ENCODE measurements at places on chromosomes 3 and 15.

GRCh38 chr3:139468399-139468798, 7.9 kb downstream of the RBP2 start:
- no peak for DNase-seq

- no peak for DNase-seq
Measured at GRCh38 chr3:109923431-109923830, 586.1 kb upstream of the DPPA4 start.

DNA sequence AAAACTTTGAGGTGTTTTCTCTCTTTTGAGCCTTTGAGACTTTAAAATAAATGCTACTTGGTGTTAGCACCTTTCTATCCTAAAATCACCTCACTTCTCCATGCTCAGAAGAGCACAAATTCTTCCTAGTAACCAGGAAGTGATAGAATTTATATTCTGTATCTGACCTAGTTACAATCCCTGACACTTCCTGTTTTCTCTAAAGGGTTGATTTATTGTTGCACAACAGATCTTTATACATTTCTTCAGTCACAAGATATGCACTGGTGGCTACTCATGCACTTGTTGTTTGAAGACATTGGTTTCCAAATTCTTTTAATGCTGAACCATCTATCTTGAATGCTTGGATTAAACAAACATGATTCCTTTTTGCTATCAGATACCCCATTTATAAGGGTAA, 47.2 kb upstream of the CNTN3 start:
- no peak for DNase-seq

GRCh38 chr3:98711426-98711825, 51.7 kb upstream of the ST3GAL6 start:
- DNase-seq = no peak

GRCh38 chr3:108013141-108014055, 77.4 kb downstream of the CD47 start:
- no peak for DNase-seq

GRCh38 chr3:163951397-163951987, 1126.8 kb downstream of the SI start:
- peak; percentile 3 for DNase-seq

DNA sequence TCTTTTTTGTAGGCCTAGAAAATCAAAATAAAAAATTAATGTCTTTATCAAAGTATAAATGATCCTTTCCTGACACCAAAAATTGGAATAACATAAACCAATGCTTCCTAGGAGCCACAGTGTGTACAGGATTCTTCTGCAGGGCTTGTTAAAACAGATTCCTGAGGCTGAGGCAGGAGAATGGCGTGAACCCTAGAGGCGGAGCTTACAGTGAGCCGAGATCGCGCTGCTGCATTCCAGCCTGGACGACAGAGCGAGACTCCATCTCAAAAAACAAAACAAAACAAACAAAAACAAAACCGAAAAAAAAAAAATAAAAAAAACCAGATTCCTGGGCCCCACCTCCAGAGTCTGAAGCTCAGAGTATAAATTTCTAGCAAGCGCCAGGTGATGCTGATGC, 78.0 kb downstream of the PEX5L start:
- no peak for DNase-seq

DNA sequence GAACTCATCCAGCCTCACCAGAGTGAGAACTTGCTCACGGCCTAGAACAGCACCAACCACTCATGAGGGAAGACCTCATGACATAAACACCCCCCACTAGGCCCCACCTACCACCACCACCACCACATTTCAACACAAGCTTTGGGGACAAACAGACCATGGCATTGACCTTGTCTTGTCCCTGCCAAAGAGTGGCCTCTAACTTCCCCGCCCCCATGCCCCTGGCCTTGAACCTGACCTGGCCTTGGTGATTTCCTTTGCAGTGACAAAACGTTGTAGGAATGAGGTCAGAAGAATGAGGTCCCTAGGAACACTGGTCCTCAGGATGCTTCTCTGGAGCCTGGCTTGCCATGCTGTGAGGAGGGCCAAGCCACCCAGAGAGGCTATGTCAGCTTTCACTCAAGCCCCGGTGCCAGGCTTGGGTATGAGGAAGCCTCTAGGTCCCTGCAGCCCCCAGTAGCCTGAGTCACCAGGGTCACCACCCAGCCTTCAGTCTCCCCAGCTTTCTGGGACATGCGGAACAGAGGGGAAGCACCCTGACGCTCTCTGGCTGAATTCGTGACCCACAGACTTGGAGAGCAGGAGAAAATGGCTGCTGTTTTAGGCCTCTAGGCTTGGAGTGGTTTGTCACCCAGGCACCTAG, 57.9 kb downstream of the TPRA1 start:
- DNase-seq = no peak

DNA sequence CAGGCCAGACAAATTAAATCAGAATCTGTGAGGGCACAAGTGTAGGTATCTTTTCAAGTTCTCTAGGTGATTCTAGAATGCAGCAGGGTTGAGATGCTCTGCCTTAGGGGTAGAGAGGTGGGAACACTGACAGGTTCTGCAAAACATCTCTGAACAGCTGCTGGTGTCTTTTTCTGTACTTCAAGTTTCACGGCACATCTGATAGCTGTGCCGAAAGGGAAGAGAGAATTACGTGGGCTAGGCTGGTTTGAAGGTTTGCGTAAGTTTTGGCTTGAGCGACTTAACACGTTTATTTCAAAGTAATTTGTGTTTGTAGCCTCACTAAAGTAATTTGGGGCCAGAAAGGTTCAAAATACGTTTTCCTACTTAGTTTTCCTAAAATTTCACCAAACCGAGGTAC, 22.5 kb downstream of the PXK start:
- no peak for DNase-seq

- DNase-seq = no peak
Measured at GRCh38 chr15:60989696-60990095, 239.4 kb downstream of the RORA start.

GRCh38 chr3:184820525-184820924, 8.6 kb downstream of the VPS8 start:
- no peak for DNase-seq
